ELR (cell line): ENCODE measurements at places on chromosomes 7 and 10.

DNA sequence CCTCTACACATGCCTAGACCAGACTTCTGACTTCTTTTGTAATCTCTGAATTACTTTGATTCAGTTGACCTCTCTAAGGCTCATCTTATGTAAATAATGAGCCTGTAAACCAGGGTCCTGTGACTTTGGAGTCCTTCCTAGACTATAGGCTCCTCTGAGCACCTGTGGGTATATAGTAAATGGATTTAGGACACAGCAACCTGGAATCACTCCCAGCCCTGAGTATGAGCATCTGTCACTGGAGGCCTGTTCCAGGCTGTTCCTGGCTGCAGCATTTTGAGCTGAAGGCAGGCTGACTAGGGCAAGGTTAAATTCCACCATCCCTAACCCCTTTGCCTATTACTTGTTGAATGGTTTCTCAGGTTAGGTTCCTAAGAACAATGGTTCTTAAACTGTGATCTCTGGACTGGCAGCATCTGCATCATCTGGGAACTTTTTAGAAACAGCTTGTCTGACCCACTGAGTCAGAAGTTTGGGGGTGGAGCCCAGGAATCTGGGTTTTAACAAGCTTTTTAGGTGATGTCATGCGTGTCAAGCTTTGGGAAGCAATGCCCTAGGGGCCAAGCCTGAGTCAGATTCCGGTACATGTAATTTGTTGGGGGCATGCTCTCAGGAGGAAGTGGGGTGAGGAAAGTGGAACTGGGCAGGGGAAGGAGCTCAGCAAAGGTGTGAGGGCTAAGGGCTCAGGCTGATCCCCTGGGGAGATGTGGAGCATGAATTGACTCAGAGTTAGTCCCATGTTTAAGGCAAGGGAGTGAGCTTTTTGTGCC is 28.2 kb downstream of the MINDY4 start:
- peak; percentile 99 for DNase-seq

- DNase-seq = peak; percentile 90
Observed at GRCh38 chr10:30812018-30812851, 182.7 kb upstream of the LYZL2 start.

GRCh38 chr7:50762337-50762736 is 20.4 kb downstream of the GRB10 start:
- DNase-seq = no peak

DNA sequence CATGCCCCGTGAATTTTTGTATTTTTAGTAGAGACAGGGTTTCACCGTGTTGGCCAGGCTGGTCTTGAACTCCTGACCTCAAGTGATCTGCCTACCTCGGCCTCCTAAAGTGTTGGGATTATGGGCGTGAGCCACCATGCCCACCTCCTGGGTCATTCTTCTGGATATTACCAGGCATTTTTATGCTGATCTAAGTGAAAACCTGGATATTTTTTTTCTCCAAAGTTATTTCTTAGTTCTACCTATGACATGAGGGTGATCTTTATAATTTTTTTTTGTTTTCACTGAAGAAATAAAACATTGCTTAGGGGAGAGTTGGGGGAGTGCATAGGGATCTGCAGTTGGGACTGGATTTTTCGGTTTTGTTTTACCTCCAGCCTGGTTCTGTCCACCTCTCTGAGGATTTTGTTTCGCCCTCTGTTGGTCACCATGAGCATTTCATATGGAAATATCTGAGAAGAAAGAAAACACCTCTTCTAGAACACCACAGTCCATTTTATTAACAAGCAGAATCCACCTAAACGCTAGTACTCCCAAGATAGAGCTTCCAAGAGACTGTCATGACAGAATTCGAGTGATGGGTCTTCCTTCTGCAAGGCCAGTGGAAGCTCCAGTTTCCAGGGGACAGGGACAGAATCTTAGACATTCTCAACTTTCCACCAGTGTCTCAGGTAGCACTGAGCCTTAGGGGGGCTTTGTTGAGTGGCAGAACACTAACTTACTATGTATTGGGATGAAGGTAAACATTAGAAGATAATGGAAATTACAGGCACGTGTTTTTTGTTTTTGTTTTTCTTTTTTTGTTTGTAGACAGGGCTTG is 33.4 kb upstream of the AFAP1L2 start:
- peak; percentile 56 for DNase-seq

GRCh38 chr7:105776986-105777910 is 99.2 kb downstream of the ATXN7L1 start:
- peak; percentile 85 for DNase-seq

DNA sequence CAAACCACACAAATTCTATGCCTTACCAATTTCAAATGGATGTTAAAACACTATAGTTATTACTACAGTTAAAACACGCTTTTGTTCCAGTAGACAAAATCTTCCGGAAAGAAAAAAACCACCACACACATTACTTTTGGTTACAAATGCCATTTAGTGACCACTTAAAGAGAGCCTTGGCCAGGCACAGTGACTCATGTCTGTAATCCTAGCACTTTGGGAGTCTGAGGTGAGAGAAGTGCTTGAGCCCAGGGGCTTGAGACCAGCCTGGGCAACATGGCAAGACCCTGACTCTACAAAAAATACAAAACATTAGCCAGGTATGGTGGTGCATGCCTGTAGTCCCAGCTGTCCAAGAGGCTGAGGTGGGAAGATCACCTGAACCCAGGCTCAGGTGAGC is 7.2 kb downstream of the TNPO3 start:
- DNase-seq = no peak

DNA sequence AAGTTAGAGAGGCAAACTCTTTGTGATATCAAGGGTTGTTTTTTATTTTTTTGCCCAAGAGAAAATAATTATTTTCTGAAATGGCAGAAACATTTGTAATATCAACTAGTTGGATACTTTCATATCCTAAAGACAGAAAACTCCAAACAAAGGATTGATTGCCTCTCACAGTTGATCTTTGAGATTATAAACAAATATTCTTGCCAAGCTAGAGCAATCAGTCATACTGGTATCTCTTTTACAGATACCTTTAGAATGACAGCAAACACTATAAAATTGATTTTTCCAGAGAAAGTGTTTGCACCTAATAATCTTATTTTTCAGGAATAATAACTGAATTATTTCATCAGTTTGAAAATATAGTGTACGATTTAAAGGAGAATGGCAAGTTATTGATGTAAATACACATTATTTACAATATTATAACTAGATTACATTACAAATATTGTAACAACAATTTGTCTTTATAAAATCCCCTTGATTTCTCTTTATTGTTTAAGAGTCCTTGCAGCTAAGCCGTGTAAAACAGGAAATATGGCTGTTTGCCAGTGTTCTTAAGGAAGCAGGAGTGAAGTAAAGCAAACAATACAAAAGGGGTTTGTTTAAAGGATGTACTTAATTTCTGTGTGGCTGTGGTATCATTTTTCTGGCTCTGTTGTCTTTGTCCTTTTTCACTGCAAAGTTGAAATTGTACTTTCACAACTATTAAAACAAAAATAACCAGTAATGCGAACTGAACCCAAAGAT is 58.4 kb downstream of the MAPK8 start:
- DNase-seq = peak; percentile 75

DNA sequence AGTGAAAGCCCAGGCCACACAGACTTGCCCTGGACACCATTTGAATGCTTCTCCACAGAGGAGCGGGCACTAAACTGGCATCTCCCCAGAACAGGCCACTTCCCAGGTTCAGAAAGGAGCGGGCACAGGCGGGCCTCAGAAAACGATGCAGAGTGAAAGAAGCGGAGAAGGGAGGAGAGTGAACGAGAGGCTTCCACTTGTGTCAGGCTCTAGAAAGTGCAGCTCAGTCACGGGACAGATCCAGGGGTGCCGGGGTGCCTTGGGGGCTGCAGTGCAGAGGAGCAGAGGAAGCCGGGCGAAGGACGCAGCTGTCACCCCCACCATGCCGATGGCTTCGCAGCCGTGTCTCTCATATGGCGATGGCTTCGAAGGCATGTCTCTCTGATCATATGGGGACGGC is 26.1 kb upstream of the PRKAR1B start:
- DNase-seq = no peak

- no peak for DNase-seq
Observed at GRCh38 chr10:123890226-123890625, 1.4 kb downstream of the CPXM2 start.

- DNase-seq = no peak
Observed at GRCh38 chr10:86258499-86258898, 108.1 kb downstream of the GRID1 start.

- no peak for DNase-seq
Observed at GRCh38 chr7:73719806-73720169, 319 bp upstream of the STX1A start.

- DNase-seq = no peak
Observed at GRCh38 chr7:95725205-95725604, 47.1 kb upstream of the DYNC1I1 start.

DNA sequence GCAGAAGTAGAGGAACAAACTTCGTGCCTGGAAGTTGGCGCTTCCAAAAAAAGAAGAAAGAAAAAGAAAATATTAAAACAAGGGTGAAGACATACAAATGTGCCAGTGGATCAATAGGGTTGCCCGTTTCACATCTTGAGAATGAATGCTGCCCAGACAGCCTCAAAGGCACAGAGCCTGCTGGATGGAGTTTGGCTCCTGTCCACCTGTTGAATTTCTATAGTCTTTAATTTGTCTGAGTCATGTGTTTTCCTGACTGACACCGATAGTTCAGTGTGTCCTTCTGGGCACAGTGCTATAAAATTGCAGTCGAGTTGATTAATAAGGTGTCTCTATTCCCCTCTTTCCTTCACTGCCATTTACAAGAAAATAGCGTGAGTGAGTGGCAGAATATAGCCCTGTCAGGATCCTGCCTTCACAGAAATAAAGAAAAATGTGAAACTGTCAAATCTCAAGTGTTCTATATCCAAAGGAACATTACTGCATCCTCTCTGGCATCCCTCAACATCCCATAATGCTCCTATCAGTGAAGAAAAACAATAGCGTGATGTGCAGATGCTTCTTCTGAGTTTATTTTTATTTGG is 471.3 kb upstream of the AUTS2 start:
- DNase-seq = no peak

DNA sequence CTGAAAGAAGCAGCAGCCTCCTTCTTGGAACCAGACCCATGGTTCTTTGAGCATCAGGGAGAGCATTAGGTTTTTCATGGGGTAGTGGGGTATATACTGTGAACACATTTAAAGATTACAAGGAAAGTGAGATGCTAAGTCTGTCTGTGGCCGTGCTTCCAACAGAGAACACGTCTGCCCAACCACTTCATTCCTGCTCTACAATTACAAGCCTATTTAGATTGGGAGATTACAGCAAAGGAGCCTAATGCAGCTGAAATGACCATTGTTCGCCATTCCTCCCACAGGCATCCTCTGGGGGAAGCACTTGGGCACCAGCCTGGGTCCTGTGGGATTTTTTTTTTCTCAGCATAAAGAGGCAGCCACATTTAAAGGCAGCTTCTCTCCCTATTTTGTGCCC is 536.4 kb downstream of the XPNPEP1 start:
- DNase-seq = no peak

GRCh38 chr7:114405427-114405826 is 9.2 kb upstream of the FOXP2 start:
- DNase-seq = peak; percentile 46

DNA sequence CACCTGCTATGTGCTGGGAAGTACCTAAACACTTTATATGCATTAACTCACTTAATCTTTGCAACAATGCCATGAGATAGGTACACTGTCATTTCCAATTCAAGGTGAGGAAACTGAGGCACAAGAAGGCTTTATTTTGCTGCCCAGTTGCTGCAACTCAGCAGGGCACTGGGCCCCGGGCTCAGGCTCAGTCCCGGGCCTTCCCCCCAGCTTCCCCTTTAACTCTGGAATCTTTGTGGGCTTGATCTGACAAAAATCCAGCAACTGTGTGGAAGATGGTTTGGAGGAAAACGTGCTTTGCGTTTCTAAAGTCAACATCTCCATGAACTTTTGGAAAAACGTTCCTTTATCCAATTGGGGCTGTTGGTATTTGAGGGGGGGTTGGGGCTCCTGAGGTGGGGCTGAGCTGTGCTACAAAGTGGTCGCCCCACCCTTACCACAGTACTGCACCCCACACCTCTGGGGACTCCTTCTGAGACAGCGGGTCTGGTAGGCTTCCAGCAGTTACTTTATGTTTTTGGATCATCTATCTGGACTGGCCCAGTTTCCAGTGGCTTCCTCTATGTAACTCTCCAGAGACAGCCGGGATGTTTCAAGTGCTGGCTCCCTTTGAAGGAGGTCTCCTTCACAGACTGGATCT is 40.5 kb upstream of the CAMK1D start:
- no peak for DNase-seq
